ENCODE measurements at places on chromosomes 6 and 20.
A peak's percentile ranks its signal among the peaks of the same experiment; 100 is the strongest.

DNA sequence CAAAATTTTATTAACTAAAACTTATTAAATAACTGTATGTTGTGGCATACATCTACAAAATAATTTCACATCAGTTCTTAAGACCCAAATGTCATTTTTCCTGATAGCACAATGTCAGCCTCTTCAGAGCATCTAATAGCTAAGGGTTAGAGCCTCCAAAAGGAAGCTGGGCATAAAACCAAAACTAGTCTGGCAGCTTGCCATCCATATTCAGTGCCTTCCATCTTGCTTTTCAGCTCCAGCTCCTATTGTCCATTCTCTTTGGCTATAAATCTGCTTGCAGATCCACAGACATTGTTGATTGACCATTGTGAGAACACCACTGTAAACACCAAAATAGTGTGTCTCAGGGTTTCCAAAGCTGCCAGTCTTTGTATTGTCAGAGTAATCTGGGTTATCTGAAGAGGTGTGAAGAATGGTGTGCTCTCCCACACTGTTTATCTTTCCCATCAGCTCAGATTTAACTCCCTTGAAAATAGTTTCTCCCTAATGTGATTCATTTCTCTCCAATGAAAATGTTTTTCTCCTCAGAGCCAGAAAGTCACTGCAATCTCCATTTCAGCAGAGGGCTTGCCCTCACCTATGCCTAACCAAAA is 154.8 kb upstream of the KCNQ5 start:
- no peak for DNase-seq

DNA sequence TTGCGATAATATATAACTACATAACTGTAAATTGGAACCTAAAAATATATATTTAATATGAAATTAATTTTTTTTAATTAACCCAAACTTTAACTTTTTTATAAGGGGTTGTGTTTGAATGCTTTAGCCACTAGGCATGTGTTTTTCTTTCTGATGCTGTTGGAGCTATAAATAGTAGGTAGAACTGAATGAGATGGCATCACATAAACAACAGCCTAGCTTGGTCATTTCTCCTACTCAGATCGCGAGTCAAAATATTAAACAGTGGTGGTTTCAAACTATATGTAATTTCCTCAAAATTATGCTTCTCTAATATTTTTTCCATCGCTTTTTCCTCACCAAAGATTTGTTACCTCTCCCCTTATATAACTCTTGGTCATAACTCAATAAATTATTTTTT is 243.2 kb downstream of the ARID1B start:
- peak; percentile 51 for DNase-seq

GRCh38 chr20:35373661-35374060 is 38.1 kb downstream of the UQCC1 start:
- no peak for DNase-seq

DNA sequence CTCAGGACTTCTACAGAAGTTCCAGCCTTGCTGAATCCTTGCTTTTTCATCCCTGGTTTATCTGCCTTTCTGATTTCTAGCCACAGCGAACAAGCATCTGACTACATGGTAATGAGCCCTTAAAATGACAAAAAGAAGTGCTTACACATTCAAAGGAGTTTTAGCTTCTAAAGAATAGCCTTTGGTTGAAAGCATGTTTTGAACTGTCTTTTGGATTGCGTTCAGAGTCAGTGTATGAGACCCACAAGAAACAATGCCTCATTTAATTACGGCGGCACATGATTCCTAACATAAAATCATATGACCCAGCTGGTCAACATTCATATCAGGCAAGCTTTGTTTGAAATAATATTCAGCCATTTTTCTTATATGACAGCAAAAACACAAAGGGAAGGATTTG is 784.2 kb downstream of the KIF16B start:
- no peak for DNase-seq

DNA sequence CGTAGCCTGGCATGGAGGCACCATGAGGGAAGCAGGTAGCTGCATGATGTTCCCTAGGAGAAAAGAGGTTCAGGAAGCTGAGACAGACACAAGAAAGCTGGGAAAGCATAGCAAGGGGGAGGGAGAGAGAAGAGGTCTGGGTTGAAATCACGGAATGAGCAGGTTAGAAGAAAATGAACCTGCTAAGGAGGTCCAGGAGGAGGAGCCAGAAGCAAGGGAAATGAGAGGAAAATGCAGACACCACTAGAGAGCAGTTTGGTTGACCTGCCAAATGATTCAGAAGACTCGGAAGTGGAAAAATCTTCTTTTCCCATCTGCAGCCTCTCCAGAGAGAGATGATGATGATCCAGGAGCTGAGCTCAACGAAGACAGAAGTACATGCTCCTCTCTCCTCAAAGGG is 70.9 kb downstream of the VIP start:
- DNase-seq = no peak

DNA sequence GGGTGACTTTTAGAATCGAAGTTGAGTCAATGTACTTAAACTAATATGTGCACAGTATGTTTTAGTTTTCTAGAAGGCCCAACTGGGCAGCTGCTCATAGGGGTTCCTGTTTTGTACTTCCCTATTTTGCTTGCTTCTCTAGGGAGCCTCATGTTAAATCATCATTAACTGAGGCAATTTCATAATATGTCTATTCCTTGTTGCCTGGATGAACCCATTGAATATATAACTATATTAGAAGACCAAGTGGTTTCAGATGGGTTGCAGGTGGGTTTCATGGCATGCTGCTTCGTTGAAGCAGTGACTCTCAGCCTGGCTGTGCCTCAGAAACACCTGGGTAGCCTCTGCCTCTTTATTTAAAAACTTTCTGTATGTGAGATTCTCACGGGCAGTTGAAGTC is 22.2 kb downstream of the CARMIL1 start:
- DNase-seq = peak; percentile 84

- no peak for DNase-seq
Measured at GRCh38 chr6:48021904-48022303, 89.1 kb downstream of the PTCHD4 start.

GRCh38 chr6:30707281-30707850 is 9.7 kb downstream of the MDC1 start:
- no peak for DNase-seq
